Colonic mucosa (tissue), 4 donors: ENCODE measurements at places on chromosomes 7 and 10. TPM values are rescaled to one million over a fixed set of nuclear protein-coding genes. Genes with fewer than 3 reads are reported as not detected.
A peak's percentile ranks its signal among the peaks of the same experiment; 100 is the strongest.

- DNase-seq = no peak
- H3K27me3 ChIP-seq = no peaks in the 10 kb centered on the region
- no peak overlapping the region for H3K27ac ChIP-seq
- no peak overlapping the region for H3K4me3 ChIP-seq
Measured at GRCh38 chr10:20809631-20810030, 87.5 kb downstream of the NEBL start.

- no peak for DNase-seq
- H3K27me3 ChIP-seq = no peaks in the 10 kb centered on the region
- no peaks in the 10 kb centered on the region for H3K36me3 ChIP-seq
- H3K4me1 ChIP-seq = no peaks in the 10 kb centered on the region
- no peak overlapping the region for H3K4me3 ChIP-seq
- no peak overlapping the region for H3K27ac ChIP-seq
Measured at GRCh38 chr7:85341121-85341520, 154.3 kb upstream of the SEMA3D start.

GRCh38 chr7:70778585-70778984 lies 353.4 kb upstream of the GALNT17 start:
- H3K4me3 ChIP-seq = no peak overlapping the region
- peaks cover 6% of the 10 kb centered on the region for H3K36me3 ChIP-seq
- DNase-seq = no peak
- H3K4me1 ChIP-seq = no peaks in the 10 kb centered on the region
- H3K27ac ChIP-seq = no peak overlapping the region

The OR6V1 gene
- total RNA-seq = not detected

DNA sequence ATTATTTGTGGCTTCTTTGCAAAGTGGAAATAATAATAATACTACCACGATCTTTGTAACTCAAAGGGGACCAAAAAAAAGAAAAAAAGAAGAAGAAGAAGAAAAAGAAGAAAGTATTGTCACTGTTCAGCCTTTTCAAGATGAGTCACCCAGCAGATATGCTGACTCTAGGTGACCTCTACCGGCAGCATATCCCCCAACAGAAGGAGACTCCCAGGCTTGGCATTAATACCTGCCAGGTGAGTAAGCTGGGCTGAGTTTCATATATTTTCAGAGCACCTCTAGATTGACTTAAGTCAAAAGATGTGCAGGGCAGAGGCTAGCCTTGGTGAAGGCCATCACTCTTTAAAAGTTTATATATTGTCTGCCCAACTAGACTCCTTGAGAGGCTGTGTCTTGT lies 30.4 kb upstream of the GPR26 start:
- no peaks in the 10 kb centered on the region for H3K36me3 ChIP-seq
- no peak for DNase-seq
- no peak overlapping the region for H3K27ac ChIP-seq
- H3K27me3 ChIP-seq = no peaks in the 10 kb centered on the region
- no peaks in the 10 kb centered on the region for H3K4me1 ChIP-seq
- H3K4me3 ChIP-seq = no peak overlapping the region

DNA sequence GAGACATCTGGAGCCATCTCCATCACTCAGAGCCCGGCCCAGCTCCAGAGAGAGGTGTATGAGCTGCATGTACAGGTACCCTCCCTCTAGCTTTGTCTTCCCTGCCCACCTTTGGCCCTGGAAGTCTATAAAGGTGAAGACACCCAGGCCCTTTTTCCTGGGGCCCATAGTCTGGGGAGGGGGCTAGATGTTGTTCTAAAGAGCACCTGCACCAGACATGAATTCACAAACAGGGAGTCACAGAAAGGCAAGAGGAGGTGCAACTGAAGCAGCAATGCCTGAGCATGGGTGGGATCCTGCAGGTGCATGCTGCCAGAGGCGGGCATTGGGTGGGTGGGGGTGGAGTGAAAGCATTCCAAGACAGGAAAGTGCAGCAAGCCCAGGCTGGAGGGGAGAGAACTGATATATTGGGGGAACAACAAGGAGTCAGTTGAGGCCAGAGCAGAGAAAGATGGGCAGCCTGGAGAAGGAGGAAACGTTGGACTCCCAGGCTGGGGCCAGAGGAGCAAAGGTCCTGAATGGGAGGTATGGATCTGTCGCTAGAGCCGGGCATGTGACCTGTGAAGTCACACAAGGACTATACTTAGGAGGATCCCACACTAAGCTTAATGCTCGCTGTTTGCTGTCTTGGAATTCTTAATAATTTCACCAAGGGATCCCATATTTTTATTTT lies 11.7 kb downstream of the CDHR1 start:
- no peak overlapping the region for H3K27ac ChIP-seq
- no peak overlapping the region for H3K4me3 ChIP-seq
- peaks cover 7% of the 10 kb centered on the region for H3K4me1 ChIP-seq
- no peak for DNase-seq
- H3K27me3 ChIP-seq = no peaks in the 10 kb centered on the region
- H3K36me3 ChIP-seq = no peaks in the 10 kb centered on the region

The STRIP2 gene
- total RNA-seq = 1.9 TPM

DNA sequence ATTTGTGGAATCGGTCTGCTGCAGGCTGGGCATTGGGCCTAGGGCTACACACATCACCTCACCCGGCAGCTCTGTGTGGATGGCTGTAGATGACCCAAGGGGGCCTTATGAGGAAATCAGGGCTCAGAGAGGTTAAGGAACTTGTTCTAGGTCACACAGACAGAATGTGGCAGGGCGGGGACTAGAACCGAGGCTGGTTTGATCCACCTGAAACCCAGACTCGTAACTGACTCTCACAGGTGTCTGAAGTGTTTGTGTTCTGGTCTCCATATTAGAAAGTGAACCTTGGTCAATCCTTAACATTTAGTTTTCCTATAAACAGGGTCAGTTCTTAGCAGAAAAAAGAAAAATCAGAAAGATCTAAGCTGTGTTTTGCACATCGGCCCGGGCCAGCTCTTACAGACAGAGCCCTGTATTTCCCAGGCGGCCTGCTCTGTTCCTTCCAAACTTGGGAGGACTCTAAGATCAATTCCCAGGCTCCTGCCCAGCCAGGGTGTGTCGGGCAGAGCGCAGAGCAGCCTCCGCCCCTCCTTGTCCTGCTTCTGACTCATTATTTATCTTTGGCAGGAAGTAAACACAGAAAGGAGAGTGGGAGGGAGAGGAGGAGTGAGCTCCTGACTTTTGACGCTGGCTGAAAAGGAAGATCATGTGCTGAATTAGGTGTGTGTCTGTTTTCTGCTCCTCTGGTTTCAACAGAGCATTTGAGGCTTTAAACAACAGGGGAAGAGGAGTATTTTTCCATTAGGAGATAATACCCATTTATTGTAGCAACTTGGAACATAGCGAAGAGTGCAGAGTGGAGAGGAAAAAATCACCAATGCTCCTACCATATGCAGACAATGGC lies 74.1 kb downstream of the TACC2 start:
- H3K27me3 ChIP-seq = no peaks in the 10 kb centered on the region
- H3K36me3 ChIP-seq = no peaks in the 10 kb centered on the region
- peak overlapping the region; percentile 92 for H3K27ac ChIP-seq
- H3K4me1 ChIP-seq = peaks cover 5% of the 10 kb centered on the region
- DNase-seq = peak; percentile 88
- H3K4me3 ChIP-seq = no peak overlapping the region

The PRSS2 gene
- total RNA-seq = 105 TPM

DNA sequence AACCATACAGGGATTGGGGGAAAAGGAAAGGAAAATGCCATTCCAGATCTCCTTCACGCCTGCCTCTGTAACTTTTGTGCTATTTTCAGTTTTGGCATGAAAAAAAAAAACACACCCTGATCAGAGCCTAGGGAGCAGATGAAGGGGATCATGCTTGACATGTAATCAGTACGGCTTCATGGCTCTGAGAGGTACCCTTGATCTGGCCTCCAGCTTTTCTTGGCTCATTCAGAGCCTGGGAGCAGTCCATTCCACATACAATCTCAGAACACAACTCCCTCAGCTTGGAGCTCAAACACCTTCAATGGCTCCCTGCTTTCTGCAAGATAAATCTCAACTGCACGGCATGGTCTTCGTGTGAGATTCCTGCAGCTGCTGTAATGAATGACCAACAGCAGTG lies 422.8 kb upstream of the ZMIZ1 start:
- H3K27me3 ChIP-seq = no peaks in the 10 kb centered on the region
- no peak overlapping the region for H3K27ac ChIP-seq
- H3K4me1 ChIP-seq = no peaks in the 10 kb centered on the region
- DNase-seq = no peak
- no peaks in the 10 kb centered on the region for H3K36me3 ChIP-seq
- H3K4me3 ChIP-seq = no peak overlapping the region

DNA sequence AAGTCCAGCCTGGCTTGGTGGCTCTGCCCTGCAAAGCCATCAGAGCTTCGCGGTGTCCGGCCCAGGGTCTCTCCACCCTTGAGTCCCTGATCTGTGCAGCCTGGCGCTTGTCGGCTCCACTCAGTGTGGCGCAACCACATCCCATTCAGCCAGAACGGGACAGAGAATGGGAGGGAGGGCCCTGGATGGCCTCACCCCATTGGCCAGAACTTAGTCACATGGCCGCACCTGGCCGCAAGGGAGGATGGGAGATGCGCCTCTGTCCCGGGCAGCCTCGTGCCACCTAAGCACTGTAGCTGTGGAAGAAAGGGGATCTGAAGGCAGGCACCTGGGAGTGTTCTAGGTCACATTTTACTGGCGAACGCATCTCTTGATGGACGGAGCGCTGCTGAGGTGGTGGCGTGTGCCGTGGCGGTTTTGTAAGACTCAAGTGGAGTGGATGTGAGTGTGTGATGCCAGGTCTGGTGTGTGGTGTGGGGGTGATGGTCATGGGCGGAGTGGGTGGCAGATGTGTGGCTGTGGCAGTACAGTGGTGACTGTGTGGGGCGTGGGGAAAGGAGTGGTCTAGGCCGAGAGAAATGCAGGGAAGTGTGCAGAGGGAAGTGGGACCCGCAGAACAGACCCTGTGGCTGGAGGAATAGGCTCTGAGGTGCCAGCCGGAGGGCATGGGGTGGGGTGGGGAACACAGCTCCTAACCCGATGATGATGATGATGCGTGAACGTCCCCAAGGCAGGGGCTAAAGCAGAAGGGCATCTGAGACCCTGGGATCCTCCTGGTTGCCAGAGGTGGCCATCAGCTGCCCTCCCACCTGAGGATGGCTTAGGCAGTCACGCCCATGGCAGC lies 19.0 kb downstream of the CLEC2L start:
- H3K36me3 ChIP-seq = no peaks in the 10 kb centered on the region
- no peak overlapping the region for H3K27ac ChIP-seq

The IDI2 gene
- not detected for total RNA-seq

- H3K4me3 ChIP-seq = no peak overlapping the region
- no peak overlapping the region for H3K27ac ChIP-seq
- H3K27me3 ChIP-seq = no peaks in the 10 kb centered on the region
- no peaks in the 10 kb centered on the region for H3K36me3 ChIP-seq
Measured at GRCh38 chr7:55478700-55479099, 93.6 kb downstream of the VOPP1 start.

The MDFIC gene
- total RNA-seq = 8.5 TPM

The AMPH gene
- total RNA-seq = 0.49 TPM

GRCh38 chr7:90167361-90167760 lies 13.1 kb downstream of the STEAP1 start:
- no peak overlapping the region for H3K27ac ChIP-seq
- H3K36me3 ChIP-seq = no peaks in the 10 kb centered on the region
- no peaks in the 10 kb centered on the region for H3K27me3 ChIP-seq
- H3K4me1 ChIP-seq = no peaks in the 10 kb centered on the region
- no peak overlapping the region for H3K4me3 ChIP-seq

- DNase-seq = peak; percentile 15
- no peaks in the 10 kb centered on the region for H3K4me1 ChIP-seq
Measured at GRCh38 chr10:1142596-1142995, 86.4 kb downstream of the WDR37 start.

GRCh38 chr7:57651006-57651405 lies 201.0 kb downstream of the ZNF716 start:
- no peaks in the 10 kb centered on the region for H3K36me3 ChIP-seq
- no peaks in the 10 kb centered on the region for H3K4me1 ChIP-seq
- H3K27me3 ChIP-seq = no peaks in the 10 kb centered on the region
- no peak overlapping the region for H3K4me3 ChIP-seq
- H3K27ac ChIP-seq = no peak overlapping the region
- no peak for DNase-seq

GRCh38 chr7:5594616-5595544 lies 171.2 kb upstream of the TNRC18 start:
- peak overlapping the region; percentile 44 for H3K4me3 ChIP-seq
- H3K4me1 ChIP-seq = peaks cover 19% of the 10 kb centered on the region
- H3K36me3 ChIP-seq = no peaks in the 10 kb centered on the region
- H3K27me3 ChIP-seq = peaks cover 39% of the 10 kb centered on the region
- peak overlapping the region; percentile 67 for H3K27ac ChIP-seq

- no peak overlapping the region for H3K27ac ChIP-seq
- no peaks in the 10 kb centered on the region for H3K4me1 ChIP-seq
- H3K36me3 ChIP-seq = peaks cover 10% of the 10 kb centered on the region
- DNase-seq = no peak
Measured at GRCh38 chr10:87960230-87960629, 96.8 kb downstream of the PTEN start.

GRCh38 chr7:45145881-45146280 lies 11.7 kb upstream of the RAMP3 start:
- no peak overlapping the region for H3K27ac ChIP-seq
- H3K4me3 ChIP-seq = no peak overlapping the region
- no peak for DNase-seq
- H3K27me3 ChIP-seq = no peaks in the 10 kb centered on the region

DNA sequence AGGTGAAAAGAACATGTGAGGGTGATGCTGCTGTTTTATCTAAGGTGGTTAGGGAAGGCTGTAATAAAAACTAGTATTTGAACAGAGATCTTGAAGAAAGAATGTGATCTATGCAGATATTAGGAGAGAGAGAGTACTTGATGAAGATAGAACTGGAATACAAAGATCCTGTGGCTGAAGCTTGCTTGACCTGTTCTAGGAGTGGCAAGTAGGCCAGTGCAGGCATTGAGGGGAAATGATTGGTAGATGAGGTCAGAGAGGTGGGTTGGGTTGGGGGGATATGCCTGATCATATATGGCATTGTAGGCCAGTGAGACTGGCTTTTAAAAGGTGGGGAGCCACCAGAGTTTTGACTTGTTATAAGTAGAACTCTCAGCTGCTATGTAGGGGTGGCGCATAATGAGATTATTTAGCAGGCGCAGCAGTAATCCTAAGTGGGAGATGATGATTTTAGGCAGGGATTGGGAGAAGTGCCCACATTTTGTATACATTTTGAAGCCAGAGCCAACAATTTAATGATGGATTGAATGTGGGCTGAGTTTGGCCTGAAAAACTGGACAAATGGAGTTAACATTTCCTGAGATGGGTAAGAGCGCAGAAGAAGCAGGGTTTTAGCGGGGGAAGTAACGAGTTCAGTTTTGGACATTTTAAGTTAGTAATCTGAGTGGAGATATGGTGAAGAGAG lies 8.2 kb downstream of the CCSER2 start:
- no peak overlapping the region for H3K4me3 ChIP-seq
- DNase-seq = no peak
- no peaks in the 10 kb centered on the region for H3K27me3 ChIP-seq

GRCh38 chr7:148903504-148903903 lies 19.4 kb upstream of the EZH2 start:
- DNase-seq = no peak
- no peak overlapping the region for H3K4me3 ChIP-seq
- H3K27ac ChIP-seq = no peak overlapping the region
- H3K36me3 ChIP-seq = no peaks in the 10 kb centered on the region
